ENCODE measurements at places on chromosomes 6 and 20.

GRCh38 chr6:1080453-1081337 is 231.2 kb upstream of the FOXQ1 start:
- DNase-seq, result no peak

DNA sequence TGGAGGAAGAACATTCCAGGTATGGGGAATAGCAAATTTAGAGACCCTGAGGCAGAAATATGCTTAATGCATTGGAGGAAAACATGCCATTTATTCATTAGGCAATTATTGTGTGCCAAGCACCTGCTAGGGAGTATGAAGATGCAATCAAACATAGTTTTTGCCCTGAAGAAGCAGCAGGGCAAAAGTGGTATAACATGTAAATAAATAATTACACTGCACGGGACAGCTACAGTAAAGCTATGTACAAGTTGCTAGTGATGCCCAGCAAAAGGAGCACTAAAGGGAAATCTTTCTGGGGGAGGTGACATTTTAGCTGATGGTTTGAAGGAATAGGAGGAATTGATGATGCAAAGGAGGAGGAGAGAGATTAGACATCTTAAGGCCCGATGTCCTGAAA is 624 bp upstream of the TJAP1 start:
- DNase-seq, result no peak

GRCh38 chr6:37077905-37078296 is 72.4 kb downstream of the FGD2 start:
- no peak for DNase-seq

DNA sequence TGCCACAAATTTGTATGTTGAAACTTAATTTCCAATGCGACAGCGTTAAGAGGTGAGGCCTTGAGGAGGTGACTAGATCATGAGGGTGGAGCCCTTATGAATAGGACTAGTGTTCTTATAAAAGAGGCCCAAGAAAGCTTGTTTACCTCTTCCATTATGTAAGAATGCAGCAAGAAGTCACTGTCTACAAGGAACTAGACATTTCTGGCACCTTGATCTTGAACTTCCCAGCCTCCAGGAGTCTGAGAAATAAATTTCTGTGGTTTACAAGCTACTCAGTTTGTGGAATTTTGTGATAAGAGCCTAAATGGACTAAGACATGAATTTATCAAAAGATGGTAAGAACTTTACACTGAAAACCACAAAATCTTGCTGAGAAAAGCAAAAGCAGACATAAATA is 173.6 kb upstream of the SGK1 start:
- DNase-seq, result no peak

GRCh38 chr6:13916230-13916944 is 8.4 kb upstream of the RNF182 start:
- no peak for DNase-seq

- DNase-seq, result no peak
Measured at GRCh38 chr6:113344969-113345368, 512.2 kb upstream of the MARCKS start.

DNA sequence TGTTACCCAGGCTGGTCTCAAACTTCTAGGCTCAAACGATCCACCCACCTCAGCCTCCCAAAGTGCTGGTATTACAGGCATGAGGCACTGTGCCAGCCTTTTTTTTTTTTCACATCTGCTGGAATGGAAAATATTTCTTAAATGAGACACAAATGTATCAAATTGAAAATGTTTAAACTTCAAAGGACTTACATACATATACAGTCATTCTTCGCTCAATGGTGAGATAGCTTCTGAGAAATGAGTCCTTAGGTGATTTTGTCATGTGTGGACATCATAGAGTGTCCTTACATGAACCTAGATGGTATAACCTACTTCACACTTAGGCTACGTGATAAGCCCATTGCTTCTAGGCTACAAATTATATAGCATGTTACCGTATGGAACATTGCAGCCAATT is 43.1 kb downstream of the MICA start:
- DNase-seq, result no peak

DNA sequence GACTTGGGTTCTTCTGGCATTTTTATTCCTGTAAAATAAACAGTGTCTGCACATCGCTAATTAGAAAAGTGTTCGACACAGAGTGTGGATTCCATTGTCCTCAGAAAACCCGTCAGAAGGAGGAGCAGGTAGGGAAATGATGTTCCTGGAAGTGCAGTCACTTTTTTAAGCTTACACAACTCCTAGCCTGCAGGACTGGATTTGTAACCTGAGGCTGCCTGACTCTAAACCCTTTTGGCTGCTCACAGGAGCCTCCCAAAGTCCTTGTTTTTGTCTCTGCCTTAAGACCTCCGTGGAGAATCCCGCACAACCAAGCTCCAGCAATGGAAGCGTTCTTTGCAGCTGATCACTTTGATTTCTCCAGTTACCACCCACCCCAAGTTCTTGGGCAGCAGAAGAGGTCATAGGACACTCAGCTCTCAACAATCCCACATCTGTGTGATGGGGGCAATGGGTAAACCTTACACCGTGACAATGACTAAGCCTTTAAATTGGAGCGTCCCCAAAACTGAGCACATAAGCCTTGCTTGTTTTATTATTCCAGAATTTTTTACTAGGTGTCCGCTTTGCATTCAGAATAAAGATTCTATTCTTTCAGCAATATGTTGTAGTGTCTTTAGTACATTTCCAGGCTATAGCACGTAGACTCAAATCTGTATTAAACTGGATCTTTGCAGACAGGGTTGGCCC is 227.9 kb downstream of the TBXT start:
- DNase-seq, result no peak

Measured in stimulated activated CD4-positive, alpha-beta T cell treated with anti-CD3 and anti-CD28 coated beads, Interleukin-15, amount 100 ng/mL, for 1 hour (primary cell).